CD4-positive, alpha-beta T cell treated with Interleukin-4 for 1 hour (primary cell): ENCODE measurements at places on chromosomes 12 and 14.

GRCh38 chr12:93714382-93714781, 37.2 kb downstream of the CRADD start:
- DNase-seq = no peak

DNA sequence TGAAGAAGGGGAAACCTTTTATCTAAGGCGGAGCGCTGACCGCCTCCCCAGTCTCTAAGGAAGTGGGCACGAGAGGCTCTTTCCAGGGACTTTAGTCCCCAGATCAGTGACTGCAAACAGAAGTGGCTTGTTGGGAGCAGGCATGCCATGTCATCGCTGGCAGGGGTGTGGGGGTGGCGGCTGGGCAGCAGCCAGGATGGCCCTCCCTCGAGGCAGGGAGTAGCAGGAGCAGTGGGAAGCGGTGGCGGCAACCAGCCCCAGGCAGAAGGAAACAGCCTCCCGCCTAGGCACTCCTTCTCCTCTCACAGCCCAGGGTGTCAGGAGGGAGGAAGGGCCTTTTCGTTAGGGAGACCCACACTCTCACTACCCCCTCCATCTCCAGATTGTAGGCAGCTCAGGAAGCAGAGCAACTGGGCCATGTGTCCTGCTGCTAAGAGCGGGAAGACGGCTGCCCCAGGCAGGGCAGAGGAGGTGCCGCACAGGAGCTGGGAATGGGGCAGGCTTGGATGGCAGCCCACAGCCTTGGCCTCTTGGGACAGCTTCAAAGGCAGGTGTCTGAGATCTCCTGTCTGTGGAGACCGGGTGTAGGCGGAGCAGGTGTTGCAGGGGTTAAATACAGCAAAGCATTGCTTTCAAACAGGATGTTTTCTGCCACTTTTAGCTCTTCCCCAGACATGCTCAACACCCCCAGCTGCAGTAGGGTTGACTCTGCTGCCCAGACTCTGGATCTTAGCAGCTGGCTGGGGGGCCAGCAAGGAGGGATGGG, 21.8 kb downstream of the VDR start:
- DNase-seq = peak; percentile 33

DNA sequence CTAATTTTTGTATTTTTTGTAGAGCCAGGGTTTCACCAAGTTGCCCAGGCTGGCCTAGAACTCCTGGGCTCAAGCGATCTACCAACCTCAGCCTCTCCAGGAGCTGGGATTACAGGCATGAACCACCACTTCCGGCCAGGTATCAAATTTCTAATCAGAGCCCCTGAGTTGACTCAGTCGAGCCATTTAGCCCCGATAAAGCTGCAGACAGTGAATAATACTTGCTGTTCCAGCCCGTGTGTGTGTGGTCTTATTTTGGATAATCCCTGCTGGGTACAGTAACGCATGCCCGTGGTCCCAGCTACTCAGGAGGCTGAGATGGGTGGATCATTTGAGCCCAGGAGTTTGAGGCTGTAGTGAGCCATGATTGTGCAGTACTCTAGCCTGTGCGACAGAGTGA, 57.0 kb downstream of the TEAD4 start:
- DNase-seq = no peak

GRCh38 chr12:128909653-128910052, 56.4 kb downstream of the GLT1D1 start:
- no peak for DNase-seq

DNA sequence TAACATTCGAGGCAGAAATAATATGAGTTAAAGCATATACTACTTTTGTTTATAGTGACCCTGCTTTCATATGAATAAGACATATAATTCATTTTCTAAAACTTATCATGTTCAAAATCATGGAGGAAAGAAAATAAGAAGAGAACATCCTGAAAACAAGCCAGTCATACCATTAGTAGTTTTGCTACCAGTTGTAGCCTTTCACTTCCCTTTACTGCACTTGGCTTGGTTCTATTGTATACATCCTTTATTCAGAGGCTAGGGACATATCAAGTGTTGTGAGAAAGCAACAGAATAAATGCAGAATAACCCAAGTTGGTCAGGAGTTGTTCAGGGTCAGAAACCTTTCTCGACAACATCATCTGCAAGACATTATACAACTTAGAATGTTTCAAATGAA, 598.7 kb downstream of the SOX5 start:
- DNase-seq = no peak

DNA sequence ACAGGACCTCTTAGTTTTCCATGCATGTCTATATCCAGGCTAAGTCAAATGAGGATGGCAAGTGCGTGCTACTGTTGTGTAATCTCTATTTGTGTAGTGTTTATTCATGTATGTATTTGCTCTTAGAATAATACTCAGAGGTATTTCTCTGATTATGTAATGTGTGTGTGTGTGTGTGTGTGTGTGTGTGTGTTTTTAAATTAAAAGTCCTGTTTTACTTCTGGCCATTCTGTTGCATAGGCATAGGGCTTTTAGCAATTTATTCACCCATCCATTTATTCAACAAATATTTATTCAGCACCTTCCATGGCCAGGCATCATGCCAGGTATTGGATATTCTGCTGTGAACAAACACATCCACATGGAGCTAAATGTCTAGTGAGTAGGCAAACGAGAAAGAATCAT, 63.5 kb downstream of the PELI2 start:
- DNase-seq = no peak

DNA sequence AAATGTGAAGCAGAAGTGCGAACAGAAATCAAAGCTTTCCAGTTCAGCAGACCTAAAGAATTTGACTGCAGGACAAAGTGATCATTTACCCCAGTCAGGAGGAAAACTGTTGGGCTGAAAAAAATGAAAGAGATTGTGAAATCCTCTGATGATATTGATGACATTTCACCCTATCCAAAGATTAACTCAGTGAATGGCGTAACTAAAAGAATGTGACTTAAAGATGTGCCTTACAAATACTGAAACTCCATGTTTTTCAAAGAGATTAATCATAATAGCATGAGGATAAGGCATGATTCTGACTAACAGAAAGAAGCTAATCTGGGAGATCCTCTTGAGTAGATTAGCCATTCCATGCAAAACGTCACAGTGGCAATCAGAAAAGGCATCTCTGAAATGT, 225.6 kb downstream of the DUSP6 start:
- DNase-seq = no peak

GRCh38 chr12:46413368-46413767, 40.8 kb upstream of the SLC38A2 start:
- DNase-seq = no peak

- DNase-seq = no peak
These were observed 715 bp upstream of the RAP1B start for GRCh38 chr12:68609998-68610369.

- DNase-seq = no peak
These were observed 834 bp downstream of the RASSF8 start for GRCh38 chr12:25959071-25959961.

GRCh38 chr12:52056801-52057637, 5.8 kb downstream of the NR4A1 start:
- peak; percentile 39 for DNase-seq

- no peak for DNase-seq
These were observed 106.0 kb downstream of the BRMS1L start for GRCh38 chr14:35932136-35932535.

- no peak for DNase-seq
These were observed 104.2 kb downstream of the C12orf50 start for GRCh38 chr12:87925021-87925420.

DNA sequence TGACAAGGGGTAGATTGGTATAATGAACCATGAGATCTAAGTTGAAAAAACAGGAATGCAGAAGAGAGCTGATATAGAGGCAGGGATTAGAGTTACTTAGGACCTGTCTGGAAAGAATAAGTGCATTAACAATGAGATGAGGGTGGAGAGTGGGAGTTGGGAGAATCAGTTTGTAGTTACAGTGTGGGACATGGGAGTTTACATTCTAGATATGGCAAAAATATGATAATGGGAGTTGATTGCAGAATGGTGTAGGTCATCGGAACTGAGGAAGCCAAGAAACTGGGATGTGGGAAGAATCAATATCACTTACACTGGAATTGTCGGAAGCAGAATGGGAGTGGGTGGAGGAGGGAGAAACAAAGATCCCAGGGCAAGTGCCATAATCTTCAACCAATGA, 301.1 kb upstream of the NPAS3 start:
- no peak for DNase-seq

GRCh38 chr12:132244724-132245295, 84.6 kb downstream of the GALNT9 start:
- no peak for DNase-seq

DNA sequence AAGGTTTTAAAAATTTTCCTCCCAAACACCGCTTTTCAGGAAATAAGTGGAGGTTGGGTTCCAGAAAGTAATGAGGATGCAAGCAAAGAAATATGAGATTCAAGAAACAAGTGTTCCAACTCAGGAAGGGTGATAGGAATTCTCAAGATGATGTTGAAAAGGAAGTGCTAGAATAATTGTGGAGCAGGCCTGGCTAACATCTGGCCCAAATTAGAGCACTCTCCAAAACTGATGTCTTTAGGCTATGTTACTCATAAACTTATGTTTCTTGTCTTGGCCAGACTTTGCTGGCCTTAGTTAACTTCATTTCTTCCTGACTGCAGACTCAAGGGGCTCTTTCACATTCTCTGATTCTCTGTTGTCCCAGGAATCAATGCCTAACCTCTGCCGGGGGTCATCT, 116.3 kb downstream of the TMTC3 start:
- no peak for DNase-seq

- DNase-seq = no peak
These were observed 38.8 kb downstream of the DIO2 start for GRCh38 chr14:80172375-80173051.

DNA sequence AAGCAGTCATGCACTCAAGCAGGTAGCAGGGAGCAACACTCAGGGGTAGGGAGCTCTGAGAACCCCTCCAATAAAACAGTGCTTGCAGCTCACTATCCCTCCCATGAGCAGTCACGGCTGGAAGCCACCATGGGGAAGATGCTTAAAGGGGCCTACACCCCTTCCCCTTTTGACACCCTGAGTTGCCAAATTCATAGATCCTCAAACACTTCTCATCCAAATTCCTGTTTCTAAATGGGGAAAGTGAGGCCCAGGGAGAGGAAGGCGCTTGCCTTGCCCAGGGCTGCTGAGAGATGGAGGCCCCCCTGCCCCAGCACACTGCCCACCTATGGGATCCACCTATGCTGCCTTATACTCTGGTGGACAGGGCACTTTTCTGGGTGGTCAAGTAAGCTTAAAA, 7.2 kb upstream of the ENDOU start:
- no peak for DNase-seq

DNA sequence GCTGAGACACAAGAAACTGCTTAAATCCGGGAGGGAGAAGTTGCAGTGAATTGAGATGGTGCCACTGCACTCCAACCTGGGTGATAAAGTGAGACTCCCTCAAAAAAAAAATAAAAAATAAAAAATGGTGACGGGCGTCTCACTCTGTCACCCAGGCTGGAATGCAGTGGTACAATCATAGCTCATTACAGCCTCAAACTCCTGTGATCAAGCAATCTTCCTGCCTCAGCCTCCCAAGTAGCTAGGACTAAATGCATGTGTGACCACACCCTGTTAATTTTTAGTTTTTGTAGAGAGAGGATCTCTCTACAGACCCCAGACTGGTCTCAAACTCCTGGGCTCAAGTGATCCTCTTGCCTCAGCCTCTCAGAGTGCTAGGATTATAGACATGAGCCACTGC, 9.1 kb downstream of the SNX6 start:
- no peak for DNase-seq

DNA sequence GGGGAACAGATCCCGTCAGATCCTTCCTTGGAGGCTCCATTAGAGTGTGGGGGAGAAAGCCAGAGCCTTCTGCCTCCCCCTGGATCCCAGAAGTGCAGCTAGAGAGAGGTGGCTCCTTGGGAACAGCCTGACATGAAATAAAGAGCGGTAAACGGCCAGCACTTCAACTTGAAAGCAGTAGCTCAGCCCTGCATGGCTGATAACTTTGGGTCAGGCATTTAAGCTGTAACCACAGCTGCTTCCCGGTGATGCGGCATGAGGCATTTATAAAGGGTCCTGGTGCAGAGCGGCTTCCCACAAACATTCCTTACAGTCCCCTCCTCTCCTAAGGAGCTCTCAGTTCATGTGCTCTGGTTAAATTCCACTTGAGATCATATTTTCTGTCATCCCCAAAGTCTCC, 960.3 kb downstream of the VRK1 start:
- DNase-seq = no peak

- DNase-seq = no peak
These were observed 31.4 kb upstream of the OXA1L start for GRCh38 chr14:22735096-22735495.

DNA sequence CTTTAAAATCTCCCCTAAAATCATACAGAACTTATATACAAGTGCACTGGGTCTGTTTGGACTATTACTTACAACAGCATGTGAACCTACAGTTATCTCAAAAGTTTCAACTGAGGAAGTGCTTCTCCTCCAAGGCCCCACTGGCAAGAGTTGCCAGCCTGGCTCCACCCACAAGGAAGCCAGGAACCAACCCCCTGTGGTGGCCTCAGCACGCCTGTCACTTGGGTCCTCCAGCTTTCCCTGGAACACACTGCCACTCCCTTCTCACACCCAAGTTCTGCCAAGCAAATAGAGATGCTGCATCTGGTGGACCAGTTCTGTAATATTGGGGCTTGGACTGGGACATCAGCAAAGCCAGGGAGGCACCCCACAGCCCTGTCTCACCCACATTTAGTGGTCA, 115.4 kb downstream of the GCH1 start:
- DNase-seq = no peak
